CD4-positive, alpha-beta memory T cell (primary cell): ENCODE measurements at places on chromosomes 3 and 15. TPM values are rescaled to one million over a fixed set of nuclear protein-coding genes. Genes with fewer than 3 reads are reported as not detected.

ITPKA gene
- 0.23 TPM for polyA plus RNA-seq

FGF12 gene
- not detected for polyA plus RNA-seq

ACP3 gene
- polyA plus RNA-seq: not detected

VGLL3 gene
- polyA plus RNA-seq: not detected

TEX9 gene
- polyA plus RNA-seq: 0.37 TPM

EPB42 gene
- polyA plus RNA-seq: not detected

CBLB gene
- polyA plus RNA-seq: 39.7 TPM

STAC gene
- not detected for polyA plus RNA-seq

DNASE1L3 gene
- polyA plus RNA-seq: not detected

SPINK8 gene
- polyA plus RNA-seq: not detected

PIGZ gene
- polyA plus RNA-seq: 0.42 TPM

AP3B2 gene
- polyA plus RNA-seq: not detected

PPP1R14D gene
- not detected for polyA plus RNA-seq

CSPG4 gene
- polyA plus RNA-seq: not detected

CNBP gene
- 938 TPM for polyA plus RNA-seq

SLC22A14 gene
- polyA plus RNA-seq: 0.10 TPM
